ENCODE measurements at places on chromosomes 6 and 20.

- DNase-seq, result no peak
These were observed 33.4 kb upstream of the PRND start for GRCh38 chr20:4688305-4688704.

- peak; percentile 23 for DNase-seq
These were observed 79.2 kb upstream of the CD93 start for GRCh38 chr20:23165307-23165750.

- DNase-seq, result peak; percentile 36
These were observed 49.7 kb downstream of the BCAS4 start for GRCh38 chr20:50844430-50845100.

GRCh38 chr6:78400076-78400475 is 467.3 kb upstream of the IRAK1BP1 start:
- DNase-seq, result no peak

DNA sequence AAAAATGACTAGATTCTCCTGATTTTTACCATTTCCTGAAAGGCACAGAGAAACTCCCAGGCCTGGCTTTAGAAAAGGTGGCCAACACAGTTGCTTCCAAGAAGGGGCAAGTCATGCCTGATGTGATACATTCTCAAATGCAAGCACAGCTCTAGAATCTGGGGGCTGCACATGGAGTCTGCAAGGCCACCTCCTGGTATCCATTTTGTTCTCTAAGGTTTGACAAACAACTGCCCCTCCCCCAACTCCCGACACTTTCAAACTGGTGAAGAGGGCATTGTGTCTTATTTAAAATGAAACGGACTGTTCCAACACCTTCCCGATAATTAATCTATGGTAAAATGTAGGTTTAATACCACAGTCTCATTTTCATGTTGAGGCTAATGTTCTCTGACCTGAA is 220.2 kb upstream of the CEP162 start:
- DNase-seq, result no peak

- no peak for DNase-seq
These were observed 68.0 kb upstream of the PIM1 start for GRCh38 chr6:37101991-37102298.

DNA sequence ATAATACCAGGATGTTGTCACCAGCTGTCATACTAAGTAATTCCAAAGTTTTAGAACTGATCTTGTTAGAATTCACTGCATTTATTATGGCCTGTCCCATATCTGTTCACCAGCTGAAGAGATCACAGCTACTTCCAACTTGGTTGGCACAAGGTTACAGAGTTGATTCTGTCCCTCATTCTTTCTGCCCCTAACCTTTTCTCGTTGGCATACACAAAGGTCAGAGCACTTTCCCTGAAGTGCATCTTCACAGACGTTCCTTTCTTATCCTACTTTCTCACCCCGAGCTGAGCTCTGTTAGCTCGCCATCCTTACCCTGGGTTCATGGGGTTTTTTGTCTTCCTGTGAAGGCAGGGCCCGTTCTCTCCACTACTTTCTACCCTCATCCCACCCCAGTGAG is 66.0 kb upstream of the VSTM2L start:
- no peak for DNase-seq

GRCh38 chr6:125598422-125598821 is 151.0 kb upstream of the HEY2 start:
- peak; percentile 38 for DNase-seq

DNA sequence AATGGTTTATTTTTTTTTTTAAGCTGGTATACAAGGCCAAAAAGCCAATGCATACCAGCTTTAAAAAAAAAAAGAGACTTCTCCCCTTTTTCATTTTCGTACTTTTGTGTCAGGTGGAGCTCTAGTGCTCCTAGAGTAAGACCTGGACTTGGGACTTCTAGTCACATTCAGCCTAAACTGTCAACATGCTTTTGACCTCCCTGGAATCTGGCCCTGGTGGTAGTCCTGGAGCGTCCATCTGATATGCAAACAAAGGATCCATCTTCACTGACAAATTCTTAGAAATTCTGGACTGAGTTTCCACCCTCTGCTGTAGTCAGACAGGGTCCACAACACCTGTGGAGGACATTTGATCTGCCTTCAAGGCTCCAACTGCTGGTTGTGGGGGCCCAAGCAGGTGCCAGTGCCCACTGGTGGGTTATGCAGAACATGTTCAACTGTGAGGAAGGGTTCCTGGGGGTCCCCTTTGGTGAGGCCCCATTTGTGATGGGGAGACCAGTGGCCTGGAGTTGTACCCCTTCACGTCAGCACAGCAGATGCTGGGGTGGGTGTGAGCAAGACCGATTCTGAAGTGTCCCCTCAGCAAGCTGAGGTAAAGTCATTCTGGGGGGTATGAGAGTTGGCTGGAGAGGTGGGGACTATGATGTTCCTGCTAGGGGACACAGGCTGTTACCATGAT is 12.6 kb upstream of the PCMTD2 start:
- DNase-seq, result no peak

DNA sequence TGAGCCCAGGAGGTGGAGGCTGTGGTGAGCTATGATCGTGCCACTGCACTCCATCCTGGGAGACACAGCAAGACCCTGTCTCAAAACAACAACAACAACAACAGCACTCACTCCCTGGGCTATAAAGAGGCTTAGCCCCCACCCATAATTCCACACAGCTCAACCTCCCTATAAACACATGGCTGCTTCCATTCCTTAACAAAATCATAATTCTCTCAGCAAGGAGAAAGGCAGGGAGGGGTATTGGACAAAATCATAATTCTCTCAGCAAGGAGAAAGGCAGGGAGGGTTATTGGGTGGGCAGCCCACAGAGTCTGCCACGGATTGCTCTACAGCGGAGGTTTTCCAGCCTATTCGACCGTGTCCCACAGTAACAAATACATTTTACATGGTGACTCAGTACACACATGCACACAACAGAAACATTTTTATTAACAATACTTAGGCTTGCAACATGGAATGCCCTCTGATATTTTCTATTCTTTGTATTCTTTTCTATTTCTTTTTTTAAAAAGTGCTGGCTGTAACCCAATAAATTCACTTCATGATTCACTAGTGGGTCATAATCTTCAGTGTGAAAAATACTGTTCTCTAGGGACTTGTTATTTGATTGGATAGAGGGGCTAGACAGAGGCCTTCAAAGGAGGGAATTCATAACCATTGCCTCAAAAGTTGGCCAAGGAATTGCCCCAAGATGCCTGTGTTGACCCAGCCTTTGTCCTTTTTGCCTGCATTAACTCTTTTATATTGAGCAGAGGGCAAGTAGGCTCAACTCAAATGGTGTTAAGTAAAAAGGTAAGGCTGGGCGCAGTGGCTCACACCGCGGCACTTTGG is 50.6 kb upstream of the ZMYND8 start:
- no peak for DNase-seq

GRCh38 chr6:27471365-27472115 is 1.4 kb downstream of the ZNF184 start:
- no peak for DNase-seq
